ENCODE measurements at places on chromosomes 5 and 9. TPM values are rescaled to one million over a fixed set of nuclear protein-coding genes. Genes with fewer than 3 reads are reported as not detected.

The SYNPO gene
- total RNA-seq = 195 TPM

The ANKRD31 gene
- 0.10 TPM for total RNA-seq

The GZMA gene
- total RNA-seq = not detected

The CYSRT1 gene
- total RNA-seq = 0.44 TPM

The C5orf58 gene
- not detected for total RNA-seq

The HARS1 gene
- total RNA-seq = 83.4 TPM

The DHX29 gene
- total RNA-seq = 23.0 TPM

The CTNND2 gene
- 2.1 TPM for total RNA-seq

The CDX1 gene
- total RNA-seq = 0.57 TPM

The IQGAP2 gene
- 2.9 TPM for total RNA-seq

The ZNF300 gene
- total RNA-seq = 4.0 TPM

The ADAMTSL2 gene
- 0.15 TPM for total RNA-seq

The MAMDC2 gene
- total RNA-seq = 77.5 TPM

The PCDHGA4 gene
- total RNA-seq = 0.72 TPM

The CKMT2 gene
- not detected for total RNA-seq

The ADCY2 gene
- 0.36 TPM for total RNA-seq

The SH3PXD2B gene
- 48.9 TPM for total RNA-seq

The MTREX gene
- total RNA-seq = 45.3 TPM
